ENCODE measurements at places on chromosomes 1 and 21. TPM values are rescaled to one million over a fixed set of nuclear protein-coding genes. Genes with fewer than 3 reads are reported as not detected.
A peak's percentile ranks its signal among the peaks of the same experiment; 100 is the strongest.

DNA sequence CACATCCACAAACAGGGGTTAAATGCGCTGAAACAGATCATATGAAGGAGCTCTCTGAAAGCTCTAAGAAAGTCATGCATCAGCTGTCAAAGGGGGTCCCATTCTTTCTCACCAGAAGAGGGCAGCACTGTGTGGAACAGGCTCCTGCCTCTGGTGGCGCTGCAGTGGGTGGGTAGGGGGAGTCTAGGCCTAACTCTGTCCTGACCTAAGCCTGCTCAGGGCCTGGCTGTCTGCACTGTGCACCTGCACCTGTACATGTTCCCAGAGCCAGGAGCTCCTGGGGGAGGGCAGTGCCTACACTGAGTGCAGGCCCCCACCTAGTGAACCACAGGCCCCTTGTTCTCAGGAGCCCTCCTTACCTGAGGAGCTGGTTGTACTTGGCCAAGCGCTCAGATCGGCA, 16.0 kb downstream of the ENO1 start:
- no peak for DNase-seq

Gene C4BPA
- not detected for total RNA-seq

- DNase-seq = no peak
Observed at GRCh38 chr21:32728848-32729247, 1.0 kb upstream of the SYNJ1 start.

GRCh38 chr1:165289556-165289955, 67.0 kb downstream of the LMX1A start:
- DNase-seq = no peak

DNA sequence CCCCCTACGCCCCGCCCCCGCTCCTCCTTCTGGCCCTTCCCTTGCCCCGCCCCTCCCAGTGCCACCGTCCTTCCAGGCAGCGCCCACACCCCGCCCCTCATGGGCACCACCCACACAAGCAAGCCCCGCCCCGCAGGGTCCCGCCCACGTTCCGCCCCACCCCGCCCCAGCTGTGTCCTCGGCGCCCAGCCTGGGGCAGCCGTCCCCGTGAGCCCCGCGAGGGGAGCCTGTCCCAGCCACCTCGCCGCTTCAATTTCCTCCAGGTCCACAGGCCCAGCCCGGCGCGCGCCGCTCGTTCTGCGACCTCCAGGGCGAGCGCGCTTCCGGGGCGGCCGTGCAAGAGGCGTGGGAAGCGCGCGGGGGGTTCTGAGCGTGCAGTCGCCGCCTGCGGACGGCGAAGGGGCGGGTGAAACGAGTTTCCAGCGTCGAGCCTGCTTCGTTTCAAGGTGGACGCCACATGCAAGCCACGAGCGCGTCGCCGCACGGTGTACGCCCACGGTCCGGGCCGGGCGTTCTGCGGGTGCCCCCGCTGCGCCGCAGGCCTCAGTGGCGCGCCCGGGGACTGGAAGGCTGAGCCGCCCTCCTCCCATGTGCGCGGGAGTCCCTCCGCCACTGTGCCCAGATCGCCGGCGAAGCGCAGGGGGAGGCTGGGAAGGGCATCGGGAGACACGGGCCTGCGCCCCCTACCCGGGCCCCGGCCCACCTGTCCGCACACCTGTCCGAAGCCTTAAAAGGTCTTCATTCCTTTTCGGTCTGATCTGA, 10.8 kb upstream of the FAAP20 start:
- peak; percentile 98 for DNase-seq

DNA sequence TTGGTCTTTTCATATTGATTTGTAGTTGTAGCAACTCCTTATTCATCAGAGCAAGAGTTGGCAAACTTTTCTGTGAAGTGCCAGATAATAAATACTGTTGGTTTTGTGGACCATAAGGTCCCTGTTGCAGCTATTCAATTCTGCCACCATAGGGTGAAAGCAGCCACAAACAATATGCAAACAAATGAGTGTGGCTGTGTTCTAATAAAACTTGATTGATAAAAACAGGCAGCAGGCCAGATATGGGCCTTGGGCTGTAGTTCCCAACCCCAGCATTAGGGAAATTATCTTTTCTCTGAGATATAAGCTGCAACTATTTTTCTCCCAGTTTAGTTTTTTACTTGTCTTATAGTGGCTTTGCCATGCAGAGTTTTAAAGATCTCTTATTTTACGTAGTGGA, 469.2 kb downstream of the SMYD3 start:
- DNase-seq = no peak

All from left ventricle myocardium superior (tissue), 1 donor.